Renal pelvis (tissue), 12 donors: ENCODE measurements at places on chromosomes 3 and 15.

GRCh38 chr3:60086811-60087210, 1037.0 kb upstream of the CFAP20DC start:
- DNase-seq: no peak

DNA sequence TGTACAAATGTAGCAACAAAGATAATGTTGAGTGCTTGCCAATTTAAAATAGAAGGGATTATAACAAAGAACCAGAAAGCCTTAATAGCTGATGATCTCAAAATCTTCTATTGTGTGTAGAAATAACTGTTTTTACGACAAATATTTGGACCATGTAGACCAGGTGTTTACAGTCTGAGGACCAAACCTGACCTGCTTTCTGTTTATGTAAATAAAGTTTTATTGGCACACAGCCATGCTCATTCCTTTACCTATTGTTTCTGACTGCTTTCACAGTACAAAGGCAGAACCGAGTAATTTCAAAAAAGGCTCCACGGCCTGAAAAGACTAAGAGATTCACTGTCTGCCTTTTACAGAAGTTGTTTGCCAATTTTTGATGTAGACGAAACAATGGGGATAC, 91.8 kb downstream of the GOLIM4 start:
- DNase-seq: no peak

- DNase-seq: no peak
Measured at GRCh38 chr15:51359981-51360380, 18.5 kb downstream of the GLDN start.

DNA sequence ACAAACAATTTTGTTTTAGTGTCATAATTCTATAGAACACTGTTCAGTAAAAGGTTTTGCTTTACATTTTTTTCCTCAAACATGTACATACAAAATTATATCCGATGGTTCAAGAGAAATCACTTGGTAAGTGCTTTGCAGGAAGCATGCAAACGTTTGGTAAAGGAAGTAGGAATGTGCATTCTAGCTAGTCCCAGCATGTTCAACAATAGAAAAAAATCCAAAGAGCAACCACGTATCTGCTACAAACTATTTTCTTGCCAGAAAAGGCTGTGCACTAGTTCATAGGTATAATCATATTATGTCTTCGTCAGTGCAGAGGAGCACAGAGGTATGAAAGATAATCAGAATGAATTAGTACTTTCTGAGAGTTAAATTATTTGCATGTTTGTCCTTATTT, 58.0 kb downstream of the GPR160 start:
- no peak for DNase-seq

- no peak for DNase-seq
Measured at GRCh38 chr3:174821477-174821876, 37.7 kb upstream of the NAALADL2 start.

- DNase-seq: no peak
Measured at GRCh38 chr3:4376499-4376898, 73.3 kb downstream of the SETMAR start.

- DNase-seq: no peak
Measured at GRCh38 chr3:11601446-11602238, 42.1 kb downstream of the VGLL4 start.

DNA sequence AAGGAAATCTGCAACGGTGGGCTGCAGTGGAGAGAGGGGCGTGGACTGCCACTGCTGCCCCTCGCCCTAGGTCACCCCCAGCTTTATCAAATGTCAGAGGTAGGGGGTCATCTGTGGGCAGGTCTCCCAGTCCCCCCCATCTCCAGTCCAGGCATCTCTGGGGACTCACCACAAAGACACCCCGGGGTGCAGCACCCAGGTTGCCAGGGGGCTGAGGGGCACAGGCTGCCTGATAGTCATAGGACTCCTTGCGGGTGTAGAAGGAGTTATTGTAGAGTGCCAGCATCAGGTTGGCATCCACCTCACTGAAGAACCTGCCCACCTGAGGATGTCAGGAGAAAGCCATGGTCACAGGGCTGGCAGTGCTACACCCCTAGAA, 6.5 kb upstream of the TMEM115 start:
- DNase-seq: no peak

DNA sequence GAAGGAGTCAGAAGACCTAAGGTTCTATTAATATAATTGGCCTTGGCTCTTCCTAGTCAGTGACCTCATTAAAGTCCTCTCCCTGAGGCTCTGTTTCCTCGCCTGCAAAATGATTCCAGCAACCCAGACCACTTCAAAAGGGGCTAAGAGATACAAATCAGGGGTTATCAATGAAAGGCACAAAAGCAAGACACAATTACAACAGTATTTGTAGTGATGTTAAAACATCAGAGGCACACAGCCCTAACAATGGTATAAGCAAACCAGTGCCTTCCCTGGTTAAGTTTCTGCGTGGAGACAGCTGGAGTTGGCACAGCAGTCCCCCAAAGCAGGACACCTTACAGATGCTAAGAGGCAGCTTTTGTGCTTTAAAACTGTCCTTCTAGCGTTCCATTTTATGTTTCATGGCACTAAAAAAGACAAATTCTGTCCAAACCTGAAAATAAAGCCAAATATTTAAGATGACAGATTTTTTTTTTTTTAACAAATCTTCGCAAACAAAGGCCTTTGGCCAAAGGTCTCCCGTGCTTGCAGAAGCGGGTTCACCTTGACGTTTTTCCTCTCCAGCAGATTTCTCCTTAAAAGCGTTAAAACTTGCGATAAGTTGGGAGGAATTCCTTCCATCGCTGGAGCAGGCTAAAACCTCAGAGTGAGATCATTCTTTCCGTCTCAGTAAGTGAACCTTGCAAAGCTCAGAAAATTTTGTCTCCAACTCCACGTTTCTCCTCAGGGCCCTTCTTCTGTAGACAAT, 999 bp downstream of the ZNF280D start:
- no peak for DNase-seq

DNA sequence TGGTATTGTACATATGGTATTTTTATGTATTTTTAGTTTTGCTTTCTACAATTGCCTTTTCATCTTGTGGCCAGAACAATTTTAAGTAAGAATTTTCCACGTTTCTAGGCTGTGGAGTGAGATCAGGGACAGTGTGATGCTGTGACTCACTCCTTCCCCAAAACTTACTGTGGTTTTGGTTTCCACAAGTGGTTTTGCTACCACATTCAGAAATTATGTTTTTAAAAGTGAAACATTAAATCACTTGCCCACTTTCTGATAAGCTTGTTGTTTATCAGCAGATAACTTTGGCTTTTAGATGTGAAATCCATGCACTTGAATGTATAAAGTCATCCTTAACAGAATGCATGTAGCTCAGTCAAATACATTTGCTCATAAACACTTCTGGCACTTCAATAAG, 192.2 kb upstream of the THRB start:
- DNase-seq: no peak

DNA sequence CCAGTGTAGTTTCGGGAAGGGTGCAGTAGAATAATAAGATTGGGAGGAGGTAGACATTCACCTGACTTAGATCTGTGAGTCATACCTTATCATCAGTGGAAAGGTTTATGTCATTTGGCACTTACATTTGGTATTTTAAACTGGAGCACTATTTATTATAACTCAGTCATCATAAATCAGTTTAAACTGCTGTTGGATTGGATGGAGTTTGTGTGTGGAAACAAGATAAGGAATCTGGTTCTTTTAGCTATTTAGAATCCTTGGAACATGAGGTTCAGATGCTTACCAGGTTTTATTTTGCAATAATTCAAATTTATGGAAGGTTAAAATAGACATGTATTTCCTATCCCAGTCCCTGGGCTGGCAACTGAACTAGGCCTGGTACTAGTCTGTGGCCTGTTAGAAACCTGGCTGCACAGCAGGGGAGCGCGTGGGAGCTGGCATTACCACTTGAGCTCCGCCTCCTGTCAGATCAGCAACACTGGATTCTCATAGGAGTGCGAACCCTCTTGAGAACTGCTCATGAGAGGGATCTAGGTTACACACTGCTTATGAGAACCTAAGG, 34.5 kb downstream of the ZFAND6 start:
- no peak for DNase-seq

DNA sequence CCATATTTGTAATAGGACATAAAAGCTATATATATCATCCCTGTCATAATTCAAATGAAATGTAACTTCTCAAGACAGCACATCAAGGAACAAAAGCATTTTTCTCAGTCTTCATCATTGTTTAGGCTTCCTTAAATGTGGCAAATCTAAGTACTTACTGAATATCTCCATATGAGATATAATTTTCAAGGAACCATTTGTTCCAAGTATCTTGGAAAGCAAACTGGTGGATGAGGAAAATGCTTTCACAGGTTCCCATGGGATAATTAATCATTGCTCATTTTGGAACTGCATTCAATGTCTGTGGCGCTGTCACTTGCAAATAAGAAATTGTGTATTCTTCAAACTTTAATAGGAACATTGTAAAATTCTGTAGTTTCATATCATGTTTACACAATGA, 52.6 kb upstream of the ZNF385D start:
- DNase-seq: no peak

GRCh38 chr15:77027697-77028450, 32.9 kb downstream of the PSTPIP1 start:
- no peak for DNase-seq

DNA sequence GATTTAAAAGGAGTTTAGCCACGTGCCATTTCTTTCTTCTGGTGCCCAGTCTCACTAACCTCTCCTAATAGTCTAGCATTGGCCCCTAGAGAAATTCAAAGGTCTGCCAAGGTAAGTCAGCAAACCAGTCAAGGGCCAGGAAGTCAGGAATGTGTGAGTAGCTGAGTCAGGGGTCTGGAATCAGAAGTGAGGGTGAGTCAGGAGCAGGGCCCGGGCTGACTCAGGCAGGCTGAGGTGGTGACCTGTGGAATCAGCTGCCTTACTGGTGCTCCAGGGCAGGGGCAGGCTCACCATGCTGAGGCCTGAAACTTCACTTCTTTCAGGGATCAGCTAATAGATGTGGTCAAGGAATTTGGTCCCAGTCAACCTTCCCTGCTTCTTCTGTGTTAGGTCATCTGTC, 105.8 kb upstream of the MYZAP start:
- DNase-seq: no peak

DNA sequence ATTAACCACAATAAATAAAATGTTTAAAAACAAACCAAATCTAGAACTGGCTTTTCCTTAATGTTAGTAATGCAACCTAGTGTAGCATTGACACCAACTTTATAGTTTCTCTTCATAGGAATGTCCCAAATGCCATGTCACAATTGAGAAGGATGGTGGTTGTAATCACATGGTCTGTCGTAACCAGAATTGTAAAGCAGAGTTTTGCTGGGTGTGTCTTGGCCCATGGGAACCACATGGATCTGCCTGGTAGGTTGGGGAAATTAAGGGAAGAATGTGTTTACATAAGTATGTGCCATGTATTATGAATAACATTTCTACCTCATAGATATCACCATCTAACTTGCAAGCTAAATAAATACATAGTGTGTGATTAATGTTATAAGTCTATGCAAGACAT, 84.4 kb upstream of the GOLGA6B start:
- DNase-seq: no peak

- DNase-seq: no peak
Measured at GRCh38 chr3:138374573-138375134, 26.3 kb downstream of the MRAS start.

DNA sequence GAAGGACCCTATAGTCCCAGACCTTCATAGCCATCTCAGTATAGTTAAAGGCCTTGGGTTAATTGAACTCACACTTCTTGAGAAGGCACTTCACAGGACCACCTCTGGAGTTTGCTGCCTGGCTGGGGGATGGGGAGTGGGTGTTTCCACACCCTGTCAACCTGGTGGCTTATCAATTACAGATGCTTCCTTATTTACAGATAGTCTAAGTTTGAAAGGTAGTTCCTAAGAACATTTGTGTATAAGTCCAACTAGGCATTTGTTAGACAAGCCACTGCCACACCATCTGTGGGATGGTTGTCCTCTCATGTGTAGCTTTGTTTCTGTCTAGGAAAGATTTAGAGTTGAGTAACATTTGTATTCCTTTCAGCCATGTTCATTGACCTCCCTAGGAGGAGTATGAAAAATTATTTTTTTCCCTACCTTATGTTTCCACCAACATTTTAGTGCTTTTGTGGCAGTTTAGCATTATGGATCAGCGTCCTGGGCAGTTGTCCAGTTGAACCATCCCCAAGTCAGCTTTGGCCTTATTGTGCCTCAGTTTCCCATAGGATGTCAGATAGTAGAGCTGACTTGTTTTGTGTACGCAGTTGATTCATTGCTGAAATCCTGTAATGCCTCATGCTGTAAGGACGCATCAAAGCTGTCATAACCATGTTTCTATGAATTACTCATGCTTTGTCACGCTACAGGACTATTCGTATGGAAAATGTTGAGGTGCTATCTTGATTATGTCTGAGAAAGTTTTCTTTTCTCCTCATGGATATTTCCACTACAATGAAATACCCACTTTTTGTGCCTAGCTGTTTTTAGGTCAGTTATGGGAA, 21.2 kb upstream of the SIAH2 start:
- DNase-seq: no peak

DNA sequence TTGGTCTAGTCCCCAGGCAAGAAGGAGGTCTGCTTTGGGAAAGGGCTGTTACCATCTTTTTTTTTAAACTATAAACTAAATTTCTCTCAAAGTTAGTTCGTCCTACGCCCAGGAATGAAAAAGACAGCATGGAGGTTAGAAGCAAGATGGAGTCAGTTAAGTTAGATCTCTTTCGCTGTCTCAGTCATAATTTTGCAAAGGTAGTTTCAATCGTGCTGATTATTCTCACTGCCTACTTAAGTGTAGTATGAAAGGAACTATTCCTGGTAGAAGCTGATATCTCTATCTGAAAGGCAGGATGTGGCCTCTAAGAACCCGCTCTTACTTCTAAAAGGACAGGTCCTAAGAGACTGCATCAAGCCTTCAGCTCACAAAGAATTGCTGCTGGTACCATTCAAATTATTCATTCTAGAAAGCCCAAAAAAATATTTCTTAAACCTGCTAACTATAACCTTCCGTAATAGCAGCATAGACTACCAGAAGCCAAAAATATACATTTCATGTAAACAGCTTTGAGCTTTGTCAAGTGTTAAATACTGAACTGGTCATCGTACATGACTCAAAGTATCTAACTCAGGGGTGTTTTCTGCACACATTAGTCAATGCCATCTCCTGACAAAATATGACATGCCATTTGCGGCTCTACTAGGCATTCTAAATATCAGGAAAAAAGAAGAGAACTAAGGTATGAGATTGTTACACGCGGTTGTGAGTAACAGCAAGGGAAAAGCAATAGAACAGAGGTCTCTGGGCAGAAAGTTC, 96.0 kb upstream of the CCDC80 start:
- no peak for DNase-seq

DNA sequence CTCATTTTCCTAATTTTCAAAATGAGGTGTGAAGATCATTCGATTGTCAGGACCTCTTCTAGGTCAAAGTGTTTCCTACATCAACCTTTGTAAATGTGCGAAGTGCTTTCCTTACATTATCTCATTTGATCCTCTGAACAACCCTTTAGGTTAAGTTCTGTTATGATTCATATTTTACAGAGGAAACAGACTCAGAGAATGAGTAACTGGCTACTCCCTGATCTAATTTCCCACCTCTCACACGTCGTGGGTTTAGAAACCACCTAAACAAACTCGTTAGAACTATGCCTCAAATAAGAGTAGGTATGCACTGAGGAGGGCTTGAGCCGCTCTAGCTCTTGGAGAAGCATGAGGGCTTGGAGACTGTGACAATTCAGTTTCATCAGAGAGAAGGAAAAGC, 148.6 kb downstream of the CD47 start:
- no peak for DNase-seq
